Caco-2 (cell line): ENCODE measurements at places on chromosomes 5 and 9.
A peak's percentile ranks its signal among the peaks of the same experiment; 100 is the strongest.

DNA sequence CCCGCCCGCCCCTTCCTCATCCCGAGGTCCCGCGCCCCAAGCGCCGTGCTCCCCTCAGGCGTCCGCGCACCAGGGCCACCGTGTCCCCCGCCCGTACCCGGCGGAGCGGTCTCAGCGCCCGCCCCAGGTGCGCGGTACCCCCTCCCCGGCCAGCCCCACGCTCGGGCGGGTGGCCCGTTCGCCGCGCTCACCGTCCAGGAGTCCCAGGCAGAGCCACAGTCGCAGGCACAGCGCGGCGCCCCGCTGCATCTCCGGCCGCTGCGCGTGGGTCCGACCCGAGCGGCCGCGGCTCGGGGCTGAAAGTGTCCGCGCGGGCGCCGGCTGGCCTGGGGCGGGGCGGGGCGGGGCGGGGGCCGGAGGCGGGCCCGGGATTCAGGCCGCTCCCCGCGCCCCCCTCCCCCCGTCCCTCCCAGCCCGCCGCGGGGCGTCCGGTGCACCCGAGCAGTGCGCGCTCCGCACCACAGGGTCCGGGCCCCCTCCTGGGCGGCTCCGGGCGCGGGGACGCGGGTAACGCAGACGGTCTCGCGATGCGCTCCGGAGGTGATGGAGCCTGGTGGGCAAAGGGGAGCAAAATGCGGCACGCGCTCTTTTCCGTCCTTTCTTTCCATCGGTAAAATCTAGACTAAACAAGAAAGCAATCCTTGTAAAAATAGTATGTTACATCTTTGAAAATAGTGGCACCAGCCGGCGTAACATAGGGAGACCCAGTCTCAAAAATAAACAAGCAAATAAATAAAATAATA, at the start of gene FLT4:
Gene FLT4 (minus strand): TSS at position 304 of the 743 bp plus-strand sequence. CDS start 55 bp downstream, at position 249.
- no peak for DNase-seq

DNA sequence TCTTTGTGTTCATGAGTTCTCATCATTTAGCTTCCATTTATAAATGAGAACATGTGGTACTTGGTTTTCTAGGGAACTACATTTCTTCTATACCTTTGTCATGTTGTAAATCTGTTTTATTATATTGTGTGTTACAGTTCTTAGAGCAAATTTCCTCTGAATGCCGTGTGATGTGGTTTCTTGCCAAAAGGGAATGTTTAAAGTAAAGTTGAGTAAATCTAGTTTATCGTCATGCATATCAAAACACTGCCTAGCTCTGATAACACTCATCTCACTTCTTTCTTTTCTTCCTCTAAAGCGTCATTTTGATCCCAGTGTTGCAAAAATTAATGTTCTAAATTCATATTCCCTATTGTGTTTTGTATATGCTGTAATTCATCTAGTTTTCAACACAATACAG, 295.4 kb upstream of the HAPLN1 start:
- no peak for DNase-seq

DNA sequence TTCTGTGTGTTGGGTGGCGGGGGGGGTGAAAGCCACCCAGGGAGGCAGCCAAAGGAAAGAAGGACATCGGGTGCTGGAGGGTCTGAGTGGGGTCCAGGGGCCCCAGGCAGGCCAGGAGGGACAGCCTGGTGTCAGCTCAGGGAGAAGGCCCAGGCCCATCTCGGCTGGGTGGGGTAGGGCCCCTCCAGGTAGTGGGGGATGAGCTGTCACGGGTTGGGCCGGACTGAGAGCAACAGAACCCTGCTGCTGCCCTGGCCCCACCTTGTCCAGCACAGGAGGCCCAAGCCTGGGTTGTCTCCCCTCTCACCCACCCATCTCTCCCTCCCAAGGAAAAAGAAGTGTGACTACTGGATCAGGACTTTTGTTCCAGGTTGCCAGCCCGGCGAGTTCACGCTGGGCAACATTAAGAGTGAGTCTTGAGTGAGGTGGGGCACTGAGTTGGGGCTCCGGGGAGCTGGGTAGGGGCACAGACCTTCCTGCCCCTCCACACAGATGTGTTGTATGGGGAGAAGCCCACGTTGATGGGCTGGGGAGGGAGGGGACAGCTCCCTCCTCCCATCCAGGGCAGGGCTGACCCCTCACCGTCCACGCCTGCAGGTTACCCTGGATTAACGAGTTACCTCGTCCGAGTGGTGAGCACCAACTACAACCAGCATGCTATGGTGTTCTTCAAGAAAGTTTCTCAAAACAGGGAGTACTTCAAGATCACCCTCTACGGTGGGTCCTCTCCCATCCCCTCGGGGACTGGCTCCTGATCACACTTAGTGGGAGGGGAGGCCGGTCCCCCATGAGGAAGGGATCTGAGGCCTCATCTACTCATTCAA, 2.3 kb downstream of the LCN2 start:
- DNase-seq = peak; percentile 23

- DNase-seq = no peak
Measured at GRCh38 chr9:4223312-4223833, 76.5 kb downstream of the GLIS3 start.

DNA sequence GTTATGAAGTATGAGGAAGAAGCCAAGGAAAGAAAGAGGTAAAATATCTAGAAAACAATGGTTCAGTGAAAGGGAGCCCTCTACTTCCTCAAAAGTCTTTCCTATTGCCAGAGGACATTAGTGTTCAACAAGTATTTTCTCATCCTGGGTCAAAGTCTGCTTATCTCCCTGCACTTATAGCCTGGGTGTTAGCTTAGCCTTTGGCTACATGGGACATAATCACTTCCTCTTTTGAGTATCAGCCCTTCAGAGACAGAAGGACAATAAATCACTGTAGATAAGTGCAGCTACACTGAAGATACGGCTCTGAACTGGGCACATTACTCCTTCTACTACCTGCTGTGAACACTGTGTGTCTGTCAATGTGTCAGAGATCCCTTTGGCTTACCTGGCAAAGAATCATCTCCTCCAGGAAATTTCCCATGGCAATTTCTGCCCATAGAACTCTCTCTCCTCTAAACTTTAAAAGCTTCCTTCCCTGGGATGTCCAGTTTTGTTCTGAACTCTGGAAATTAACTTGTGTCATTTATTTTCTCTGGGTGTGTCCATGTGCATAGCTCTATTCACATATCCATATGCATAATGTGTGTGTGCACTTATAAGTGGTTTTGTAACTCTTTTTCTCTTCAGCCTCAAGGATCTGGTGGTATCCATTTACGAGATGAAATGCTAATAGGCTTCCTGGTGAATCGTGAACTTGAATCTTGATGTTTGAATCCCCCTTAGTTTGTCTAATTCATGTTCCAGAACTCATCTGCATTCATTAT, 30.0 kb upstream of the RECK start:
- DNase-seq = peak; percentile 23

- DNase-seq = peak; percentile 50
Measured at GRCh38 chr5:158013939-158014338, 155.0 kb upstream of the CLINT1 start.

- no peak for DNase-seq
Measured at GRCh38 chr9:116067566-116067965, 86.0 kb upstream of the PAPPA start.

DNA sequence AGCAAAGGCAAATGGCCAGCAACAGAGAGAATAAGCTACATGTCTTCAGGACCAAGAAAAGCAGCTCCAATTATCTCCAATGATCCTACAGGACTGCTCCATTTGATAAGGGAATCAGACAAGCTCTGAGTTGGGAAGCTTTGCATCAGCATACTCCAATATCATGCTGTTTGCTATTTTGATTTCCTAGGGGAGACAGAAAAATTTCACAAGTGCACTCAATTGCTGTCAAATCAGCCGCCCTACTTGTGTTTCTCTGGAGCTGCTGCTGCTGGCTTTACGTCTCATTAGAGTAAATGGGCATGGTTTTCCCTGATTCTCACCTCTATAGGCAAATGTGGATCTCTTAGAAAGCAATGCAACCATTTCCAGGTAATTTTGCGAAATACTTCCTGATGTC, 201.7 kb downstream of the PRELID2 start:
- no peak for DNase-seq

- DNase-seq = no peak
Measured at GRCh38 chr5:169341556-169341955, 40.6 kb upstream of the SLIT3 start.

DNA sequence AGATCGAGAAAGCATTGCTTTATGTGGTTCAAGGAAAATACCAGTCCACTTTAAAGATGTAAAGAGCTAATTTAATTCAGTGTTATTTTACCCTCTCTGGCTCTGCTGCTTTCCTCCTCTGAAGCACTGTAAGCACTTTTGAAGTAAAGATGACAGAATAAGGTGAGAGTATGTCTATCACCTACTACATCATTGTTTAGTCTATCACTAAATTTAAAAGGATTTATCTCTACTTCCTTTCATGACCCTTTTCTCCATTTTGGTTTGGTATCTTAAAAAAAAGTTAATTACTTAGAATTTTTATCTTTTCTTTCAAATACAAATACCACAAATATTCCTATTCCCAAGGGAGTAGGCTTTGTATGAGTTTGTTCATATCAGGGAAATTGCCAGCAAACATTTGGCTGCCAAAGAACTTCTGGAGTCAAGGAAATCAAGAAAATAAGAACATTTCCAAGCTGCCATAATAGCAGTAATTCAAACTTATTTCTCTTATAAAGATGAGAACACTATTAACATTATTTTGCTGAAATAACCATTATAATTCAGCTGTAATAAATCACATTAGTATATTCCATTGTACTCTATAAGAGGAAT, 77.8 kb downstream of the SLC38A9 start:
- DNase-seq = no peak

DNA sequence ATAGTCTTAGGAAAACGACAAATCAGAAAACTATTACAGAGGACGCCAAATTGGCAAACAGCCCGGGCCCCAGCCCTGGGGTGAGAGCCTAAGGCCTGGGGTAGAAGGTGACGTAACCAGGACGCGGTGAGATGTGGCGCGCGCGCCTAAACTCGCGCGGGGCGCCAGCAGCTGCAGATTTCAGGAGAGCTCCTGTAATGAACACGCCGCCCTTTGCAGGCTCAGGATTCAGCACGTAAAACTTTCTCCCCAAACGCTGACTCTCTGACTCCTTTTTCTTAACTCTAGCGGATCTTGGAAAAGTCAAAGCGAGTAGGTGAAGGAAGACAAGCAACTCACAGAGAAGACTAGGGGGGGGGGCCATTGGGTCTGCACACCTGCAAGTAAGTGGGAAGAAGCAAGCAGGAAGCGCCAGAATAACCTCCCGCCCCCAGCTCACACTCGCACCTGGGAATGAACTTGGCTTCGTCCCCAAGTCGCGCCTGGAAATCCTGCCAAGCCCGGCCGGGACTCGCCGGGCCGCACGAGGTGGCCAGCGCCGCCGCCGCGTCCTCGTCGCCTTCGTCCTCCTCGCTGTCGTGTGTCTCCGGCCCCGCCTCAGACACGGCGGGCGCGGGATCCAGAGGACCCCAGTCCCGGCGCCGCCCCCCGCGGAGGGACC, 822 bp downstream of the RASEF start:
- peak; percentile 2 for DNase-seq

- no peak for DNase-seq
Measured at GRCh38 chr9:93950619-93951601, 4.2 kb downstream of the BARX1 start.

DNA sequence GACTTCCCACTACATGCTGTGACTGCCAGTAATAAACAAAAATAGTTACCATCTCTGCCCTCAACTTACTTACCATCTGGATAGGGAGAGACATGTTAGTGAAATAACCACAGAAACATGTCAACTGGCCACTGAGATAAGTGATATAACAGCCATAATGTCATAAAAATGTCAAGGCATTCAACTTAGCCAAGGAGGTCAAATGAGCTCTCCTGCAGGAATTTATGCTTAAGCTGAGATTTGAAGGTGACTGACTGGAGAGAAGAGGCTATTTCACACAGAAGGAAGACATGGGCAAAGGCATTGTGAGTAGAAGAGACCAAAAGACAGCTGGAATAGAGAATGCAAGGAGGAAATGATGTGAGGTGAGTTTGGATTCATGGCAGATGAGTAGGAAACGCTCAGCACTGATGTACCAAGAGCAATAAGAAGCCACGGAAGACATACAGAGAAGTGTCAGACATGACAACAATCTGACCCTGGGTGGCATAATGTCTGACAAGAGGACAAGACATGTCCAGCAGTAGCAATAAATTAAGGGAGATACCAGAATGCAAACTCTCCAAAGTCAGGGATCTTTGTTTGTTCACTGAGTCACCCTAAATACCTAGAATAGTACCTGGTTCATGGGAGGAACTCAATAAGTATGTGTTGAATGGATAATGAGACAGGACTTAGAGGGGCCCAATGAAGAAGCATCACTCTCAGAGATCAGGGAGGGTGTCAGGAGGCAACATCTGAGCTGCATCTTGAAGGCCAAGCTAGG, 318.8 kb downstream of the ACTL7B start:
- no peak for DNase-seq

- DNase-seq = no peak
Measured at GRCh38 chr5:180395540-180396274, 42.6 kb upstream of the GFPT2 start.

GRCh38 chr9:13358128-13358527, 78.6 kb upstream of the MPDZ start:
- DNase-seq = no peak

- no peak for DNase-seq
Measured at GRCh38 chr5:139088024-139088423, 110.1 kb downstream of the SIL1 start.

GRCh38 chr9:124868511-124869465, 6.9 kb downstream of the ARPC5L start:
- peak; percentile 90 for DNase-seq

GRCh38 chr9:38233796-38234355, 158.6 kb upstream of the ALDH1B1 start:
- no peak for DNase-seq

DNA sequence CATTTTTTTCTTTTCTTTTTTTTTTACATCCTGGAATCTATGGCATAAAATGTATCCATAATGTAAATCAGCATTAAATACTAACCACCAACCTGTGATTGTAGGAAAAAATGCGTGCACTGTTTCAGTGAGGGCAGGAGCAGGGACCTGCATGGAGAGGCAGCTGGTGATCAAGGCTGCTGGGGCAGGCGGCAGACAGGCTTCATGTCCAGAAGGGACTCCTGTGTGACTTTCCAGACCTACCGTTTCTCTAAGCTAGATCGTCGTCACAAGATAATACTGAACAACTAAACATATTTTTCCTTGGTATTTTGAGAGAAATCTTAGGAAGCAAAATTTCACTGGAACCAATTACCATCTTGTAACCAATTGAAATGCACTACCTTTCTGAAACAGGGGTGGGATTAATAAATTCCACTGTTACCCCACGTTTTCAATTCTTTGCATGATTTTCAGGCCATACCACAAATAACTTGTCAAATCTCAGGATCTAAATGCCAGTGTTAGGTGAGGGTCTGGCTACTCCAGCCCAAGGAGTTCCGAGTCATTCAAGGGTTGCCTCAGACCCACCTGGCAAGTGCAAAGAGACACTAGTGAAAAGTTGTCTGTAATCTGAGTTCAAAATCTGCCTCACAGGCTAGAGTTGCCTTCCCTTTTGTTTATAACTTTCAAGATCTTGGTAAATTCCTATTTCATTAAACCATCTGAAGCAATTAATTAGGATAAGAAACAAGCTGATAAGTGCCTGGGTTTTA, 198.2 kb downstream of the SEMA5A start:
- no peak for DNase-seq
